ENCODE measurements at places on chromosomes 6 and 20.

GRCh38 chr20:20261159-20261558, 106.7 kb upstream of the INSM1 start:
- H3K27ac ChIP-seq, result no peak overlapping the region
- no peaks in the 10 kb centered on the region for H3K27me3 ChIP-seq
- no peak overlapping the region for H3K4me3 ChIP-seq
- no peak for DNase-seq
- H3K4me1 ChIP-seq, result no peaks in the 10 kb centered on the region

DNA sequence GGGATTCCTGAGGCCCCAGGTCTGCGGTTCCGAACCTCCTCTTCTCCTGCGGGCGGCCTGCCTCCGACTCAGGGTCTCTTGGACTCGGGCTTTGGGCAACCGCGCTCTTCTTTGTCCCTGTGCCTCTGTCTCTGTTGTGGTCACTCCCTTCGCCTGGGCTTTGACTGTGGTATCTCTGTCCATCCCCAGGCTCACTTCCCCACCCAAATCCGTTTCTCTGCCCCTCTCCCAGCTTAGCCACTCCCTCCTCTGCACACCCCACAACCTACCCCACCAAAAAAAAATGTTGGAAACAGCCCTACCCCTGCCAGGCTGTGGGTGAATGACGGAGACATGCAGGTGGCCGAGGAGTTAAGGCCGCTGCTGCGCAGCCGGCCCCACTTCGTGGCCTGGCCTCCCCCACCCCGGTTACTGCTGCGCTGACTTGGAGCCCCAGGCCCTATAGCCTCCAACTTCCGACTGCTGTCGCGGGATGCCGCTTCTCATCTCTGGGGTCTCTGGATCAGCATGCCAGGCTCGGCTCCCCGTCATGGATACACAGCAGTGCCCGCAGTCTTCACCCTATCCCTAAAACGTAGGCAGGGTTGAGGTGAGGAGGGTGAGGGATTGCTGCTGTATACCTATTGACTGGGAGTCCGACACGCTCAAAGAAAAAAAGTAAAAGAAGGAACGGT, 2.7 kb upstream of the MAFB start:
- H3K27me3 ChIP-seq, result peaks cover 74% of the 10 kb centered on the region
- H3K36me3 ChIP-seq, result no peaks in the 10 kb centered on the region
- DNase-seq, result no peak
- H3K27ac ChIP-seq, result no peak overlapping the region
- no peak overlapping the region for H3K4me3 ChIP-seq

DNA sequence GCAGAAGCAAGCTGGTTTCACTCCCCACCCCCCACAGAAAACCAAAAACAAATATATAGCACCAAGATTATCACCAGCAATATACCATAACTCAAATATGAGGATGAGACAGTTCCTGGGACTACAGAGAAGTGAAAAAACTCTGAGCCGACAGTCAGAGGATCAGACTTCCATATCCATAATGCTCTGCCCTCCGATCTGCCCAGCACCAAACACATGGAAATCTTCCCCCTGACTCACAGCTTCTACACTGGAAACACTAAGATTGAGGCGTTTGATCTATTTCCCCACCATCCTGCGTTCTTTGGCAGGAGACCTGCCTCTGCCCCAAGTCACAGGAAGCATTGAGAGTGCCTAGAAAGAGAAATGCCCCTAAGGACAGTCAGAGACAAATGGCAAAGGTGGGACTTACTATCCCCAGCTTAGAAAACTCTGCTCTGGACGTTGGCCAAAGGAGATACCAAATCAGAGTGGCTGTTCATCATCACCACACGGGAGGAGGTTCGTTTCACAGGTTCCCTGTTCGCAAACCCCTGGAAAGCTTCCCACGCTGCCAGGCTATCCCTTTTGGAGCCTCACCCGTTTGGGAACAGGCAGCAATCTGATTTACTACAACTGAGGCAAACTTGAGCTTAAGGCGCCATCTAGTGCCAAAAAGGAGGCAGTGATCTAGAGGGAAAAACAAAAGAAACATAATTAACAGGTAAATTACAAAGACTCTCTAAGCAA, 48.7 kb upstream of the SRSF6 start:
- H3K4me3 ChIP-seq, result no peak overlapping the region
- no peak overlapping the region for H3K27ac ChIP-seq
- no peaks in the 10 kb centered on the region for H3K4me1 ChIP-seq
- H3K27me3 ChIP-seq, result no peaks in the 10 kb centered on the region

GRCh38 chr6:41013466-41014153, 25.4 kb downstream of the UNC5CL start:
- no peak overlapping the region for H3K27ac ChIP-seq
- no peaks in the 10 kb centered on the region for H3K4me1 ChIP-seq
- DNase-seq, result no peak
- no peaks in the 10 kb centered on the region for H3K36me3 ChIP-seq

DNA sequence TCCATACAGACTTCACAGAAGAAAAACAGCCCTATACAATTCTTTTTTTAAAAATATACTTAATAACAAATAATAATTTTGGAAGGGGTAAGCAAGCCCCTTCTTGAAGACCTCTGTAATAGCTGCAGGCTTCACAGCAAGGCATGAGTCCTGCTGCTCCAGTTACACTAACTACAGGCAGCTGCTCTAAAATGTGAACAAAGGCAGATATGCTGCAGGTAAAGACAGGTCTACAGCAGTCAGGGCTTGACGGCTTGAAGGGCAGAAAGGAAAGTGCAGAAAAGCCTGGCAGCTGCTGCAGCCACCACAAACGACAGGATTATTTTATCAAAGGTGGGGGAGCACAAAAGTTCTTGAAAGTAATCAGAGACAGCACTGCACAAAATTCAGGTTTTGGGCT, 11.3 kb downstream of the FAXC start:
- no peaks in the 10 kb centered on the region for H3K4me1 ChIP-seq
- no peak for DNase-seq
- no peaks in the 10 kb centered on the region for H3K36me3 ChIP-seq
- no peak overlapping the region for H3K4me3 ChIP-seq

DNA sequence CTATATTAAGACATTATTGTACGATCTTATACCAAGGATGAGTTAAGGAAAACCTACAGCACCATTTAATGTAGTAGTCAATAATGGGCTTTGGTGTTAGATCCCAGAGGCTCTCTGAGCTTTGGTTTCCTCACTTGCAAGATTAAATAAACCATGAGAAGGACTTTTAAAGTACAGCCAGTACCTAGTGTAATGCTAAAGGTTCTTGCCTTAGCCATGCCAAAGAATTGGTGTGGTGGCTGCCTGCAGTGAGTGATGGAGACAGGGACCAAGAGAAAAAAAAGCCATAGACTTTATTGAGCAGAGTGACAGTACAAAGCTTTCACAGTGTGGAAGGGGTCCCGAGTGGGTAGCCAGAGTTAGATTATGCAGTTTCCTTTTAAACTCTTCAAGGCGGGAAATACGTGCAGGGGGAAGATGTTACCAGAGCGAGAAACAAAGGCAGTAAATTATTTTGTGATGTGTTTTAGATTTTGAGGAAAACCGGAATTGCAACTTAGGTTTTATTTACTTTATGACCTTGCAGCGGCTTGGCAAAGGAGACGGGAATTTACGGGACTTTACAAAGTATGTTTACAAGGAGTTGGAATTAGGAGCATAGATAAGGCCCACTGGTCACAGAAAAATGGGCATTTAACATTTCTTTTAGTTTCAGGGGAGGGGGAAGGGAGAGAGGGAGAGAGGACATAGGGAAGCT, 100.4 kb downstream of the MYO6 start:
- H3K27ac ChIP-seq, result no peak overlapping the region
- no peak for DNase-seq
- no peaks in the 10 kb centered on the region for H3K4me1 ChIP-seq
- no peaks in the 10 kb centered on the region for H3K27me3 ChIP-seq

- no peak overlapping the region for H3K27ac ChIP-seq
- H3K36me3 ChIP-seq, result no peaks in the 10 kb centered on the region
- no peaks in the 10 kb centered on the region for H3K4me1 ChIP-seq
- H3K4me3 ChIP-seq, result no peak overlapping the region
Observed at GRCh38 chr6:118783931-118784550, 109.9 kb upstream of the ASF1A start.

GRCh38 chr20:57066126-57066900, 200.1 kb downstream of the BMP7 start:
- no peaks in the 10 kb centered on the region for H3K4me1 ChIP-seq
- H3K36me3 ChIP-seq, result no peaks in the 10 kb centered on the region
- no peak overlapping the region for H3K27ac ChIP-seq
- H3K27me3 ChIP-seq, result peaks cover 3% of the 10 kb centered on the region
- no peak overlapping the region for H3K4me3 ChIP-seq

GRCh38 chr20:62832212-62832922, 15.5 kb downstream of the COL9A3 start:
- H3K27me3 ChIP-seq, result no peaks in the 10 kb centered on the region
- no peak for DNase-seq
- peaks cover 31% of the 10 kb centered on the region for H3K36me3 ChIP-seq
- no peak overlapping the region for H3K4me3 ChIP-seq
- no peak overlapping the region for H3K27ac ChIP-seq

GRCh38 chr6:56005426-56005825, 130.0 kb upstream of the BMP5 start:
- H3K4me1 ChIP-seq, result no peaks in the 10 kb centered on the region
- no peaks in the 10 kb centered on the region for H3K36me3 ChIP-seq
- H3K27ac ChIP-seq, result no peak overlapping the region
- DNase-seq, result no peak

DNA sequence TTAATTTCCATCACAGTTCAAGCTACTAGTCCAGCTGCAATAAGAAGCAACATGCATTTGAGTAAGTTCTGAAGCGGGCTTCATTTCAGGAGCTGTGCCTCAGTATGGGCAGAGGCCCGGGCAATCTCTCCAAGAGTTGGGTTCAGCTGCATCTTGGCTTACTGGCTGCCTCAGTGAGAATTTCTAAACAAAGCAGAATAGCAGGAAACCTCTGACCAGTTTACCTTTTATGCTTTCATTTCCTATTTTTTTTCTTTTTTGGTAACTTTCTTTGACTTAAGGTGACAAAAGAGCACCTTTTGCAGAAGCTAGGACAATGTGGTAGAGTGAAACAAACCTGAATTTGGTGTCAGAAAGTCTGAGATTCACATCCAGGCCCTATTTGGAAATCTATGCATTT, 51.0 kb upstream of the FBXO30 start:
- no peaks in the 10 kb centered on the region for H3K36me3 ChIP-seq
- no peaks in the 10 kb centered on the region for H3K4me1 ChIP-seq
- no peak for DNase-seq
- H3K4me3 ChIP-seq, result no peak overlapping the region
- no peak overlapping the region for H3K27ac ChIP-seq

DNA sequence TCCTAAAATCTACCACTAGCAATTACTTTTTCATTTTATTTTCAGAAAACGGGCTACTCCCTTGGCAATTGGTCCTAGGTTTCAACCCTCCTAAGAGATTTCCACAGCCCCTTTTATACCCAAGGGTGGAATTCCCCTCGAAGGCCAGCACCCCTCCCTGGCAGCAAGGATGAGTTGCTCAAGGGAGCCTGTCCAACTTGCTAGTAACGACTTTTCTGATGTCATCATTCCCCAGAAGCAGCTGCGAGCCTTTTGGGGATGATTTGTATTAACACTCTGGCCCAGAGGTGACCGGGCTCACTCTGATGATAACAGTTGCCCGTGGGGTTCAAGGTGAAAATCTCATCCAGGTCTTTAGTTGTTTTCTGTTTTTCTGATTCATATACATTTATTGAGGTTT, 30.7 kb upstream of the NAA20 start:
- H3K36me3 ChIP-seq, result no peaks in the 10 kb centered on the region
- no peaks in the 10 kb centered on the region for H3K27me3 ChIP-seq
- DNase-seq, result no peak
- no peaks in the 10 kb centered on the region for H3K4me1 ChIP-seq
- no peak overlapping the region for H3K27ac ChIP-seq

GRCh38 chr6:41257369-41258195, 28.9 kb downstream of the TREM1 start:
- no peak overlapping the region for H3K27ac ChIP-seq
- DNase-seq, result no peak
- no peaks in the 10 kb centered on the region for H3K36me3 ChIP-seq
- no peak overlapping the region for H3K4me3 ChIP-seq

GRCh38 chr6:110055387-110055735, 77.2 kb downstream of the GPR6 start:
- H3K4me3 ChIP-seq, result no peak overlapping the region
- no peak for DNase-seq
- no peaks in the 10 kb centered on the region for H3K4me1 ChIP-seq
- no peak overlapping the region for H3K27ac ChIP-seq
- H3K27me3 ChIP-seq, result no peaks in the 10 kb centered on the region

DNA sequence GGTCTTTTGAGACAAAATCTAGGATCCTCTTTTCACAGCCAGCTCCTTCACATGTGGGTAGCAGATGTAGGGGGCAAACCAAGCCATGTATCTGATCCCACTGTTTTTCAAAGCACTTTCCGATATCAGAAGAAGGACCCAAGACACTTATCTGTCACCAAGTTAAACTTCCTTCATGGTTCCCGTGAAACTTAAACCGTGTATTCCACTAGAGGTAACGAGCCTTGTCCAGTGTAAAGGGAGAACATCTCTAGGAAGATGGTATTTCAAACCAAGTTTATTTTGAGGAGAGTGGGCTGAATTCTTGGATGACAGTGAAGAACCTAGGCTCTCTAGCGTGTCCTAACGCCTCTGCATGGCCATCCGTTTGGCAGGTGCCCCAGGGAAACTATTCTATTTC, 76.3 kb downstream of the BCAS1 start:
- no peaks in the 10 kb centered on the region for H3K4me1 ChIP-seq
- H3K27me3 ChIP-seq, result no peaks in the 10 kb centered on the region
- no peak for DNase-seq

DNA sequence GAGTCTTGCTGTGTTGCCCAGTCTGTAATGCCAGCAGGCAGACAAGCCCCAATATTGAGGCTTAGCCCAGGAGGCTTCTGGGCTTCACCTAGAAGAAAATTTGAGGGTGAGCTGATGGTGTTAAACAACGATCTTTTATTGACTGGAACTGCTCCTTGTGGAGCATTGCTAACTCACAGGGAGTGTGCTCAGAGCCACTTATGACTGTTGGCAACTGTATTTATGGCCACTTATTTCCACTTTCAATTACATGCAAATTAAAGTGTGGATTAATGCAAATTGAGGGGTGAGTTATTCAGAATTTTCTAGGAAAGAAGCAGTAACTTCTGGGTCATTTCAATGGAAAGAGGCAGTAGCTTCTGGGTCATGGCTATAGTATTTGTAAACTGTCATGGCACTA, 317.2 kb upstream of the FKBP1C start:
- no peaks in the 10 kb centered on the region for H3K4me1 ChIP-seq
- H3K27ac ChIP-seq, result no peak overlapping the region
- H3K36me3 ChIP-seq, result no peaks in the 10 kb centered on the region

GRCh38 chr6:158707120-158707820, 57.4 kb downstream of the SYTL3 start:
- H3K27ac ChIP-seq, result no peak overlapping the region
- no peak for DNase-seq
- no peaks in the 10 kb centered on the region for H3K27me3 ChIP-seq
- 0 out of 2 replicates have a peak, but pooled peaks cover 1% of the 10 kb centered on the region for H3K4me1 ChIP-seq
- no peak overlapping the region for H3K4me3 ChIP-seq

- H3K27ac ChIP-seq, result no peak overlapping the region
- DNase-seq, result no peak
- no peaks in the 10 kb centered on the region for H3K27me3 ChIP-seq
- no peak overlapping the region for H3K4me3 ChIP-seq
- no peaks in the 10 kb centered on the region for H3K4me1 ChIP-seq
Observed at GRCh38 chr20:9255171-9255570, 186.3 kb downstream of the PLCB4 start.
